ENCODE measurements at places on chromosomes 7 and 10. TPM values are rescaled to one million over a fixed set of nuclear protein-coding genes. Genes with fewer than 3 reads are reported as not detected.
A peak's percentile ranks its signal among the peaks of the same experiment; 100 is the strongest.

GRCh38 chr7:150980663-150981062 lies 2.5 kb upstream of the KCNH2 start:
- H3K4me1 ChIP-seq: peaks cover 10% of the 10 kb centered on the region
- H3K27me3 ChIP-seq: peaks cover 75% of the 10 kb centered on the region
- no peak for DNase-seq
- H3K4me3 ChIP-seq: no peak overlapping the region
- H3K27ac ChIP-seq: no peak overlapping the region
- no peaks in the 10 kb centered on the region for H3K36me3 ChIP-seq

- H3K27me3 ChIP-seq: peaks cover 50% of the 10 kb centered on the region
- DNase-seq: no peak
- H3K36me3 ChIP-seq: no peaks in the 10 kb centered on the region
Measured at GRCh38 chr10:62374862-62375710, 917 bp downstream of the ZNF365 start.

- H3K27ac ChIP-seq: no peak overlapping the region
- no peak for DNase-seq
- H3K4me3 ChIP-seq: no peak overlapping the region
- no peaks in the 10 kb centered on the region for H3K36me3 ChIP-seq
- no peaks in the 10 kb centered on the region for H3K27me3 ChIP-seq
Measured at GRCh38 chr7:48454750-48455192, 283.5 kb downstream of the ABCA13 start.

- peaks cover 5% of the 10 kb centered on the region for H3K27me3 ChIP-seq
- H3K27ac ChIP-seq: no peak overlapping the region
- H3K4me3 ChIP-seq: no peak overlapping the region
- peak; percentile 48 for DNase-seq
Measured at GRCh38 chr10:131081376-131081775, 230.1 kb downstream of the TCERG1L start.

GRCh38 chr7:117012284-117012683 lies 59.0 kb downstream of the ST7 start:
- H3K27me3 ChIP-seq: peaks cover 36% of the 10 kb centered on the region
- DNase-seq: no peak
- H3K36me3 ChIP-seq: no peaks in the 10 kb centered on the region
- no peak overlapping the region for H3K4me3 ChIP-seq
- peaks cover 52% of the 10 kb centered on the region for H3K4me1 ChIP-seq

STEAP1 gene
- total RNA-seq: 0.75 TPM
